CD8-positive, alpha-beta memory T cell (primary cell): ENCODE measurements at places on chromosomes 11 and 22. TPM values are rescaled to one million over a fixed set of nuclear protein-coding genes. Genes with fewer than 3 reads are reported as not detected.

DNA sequence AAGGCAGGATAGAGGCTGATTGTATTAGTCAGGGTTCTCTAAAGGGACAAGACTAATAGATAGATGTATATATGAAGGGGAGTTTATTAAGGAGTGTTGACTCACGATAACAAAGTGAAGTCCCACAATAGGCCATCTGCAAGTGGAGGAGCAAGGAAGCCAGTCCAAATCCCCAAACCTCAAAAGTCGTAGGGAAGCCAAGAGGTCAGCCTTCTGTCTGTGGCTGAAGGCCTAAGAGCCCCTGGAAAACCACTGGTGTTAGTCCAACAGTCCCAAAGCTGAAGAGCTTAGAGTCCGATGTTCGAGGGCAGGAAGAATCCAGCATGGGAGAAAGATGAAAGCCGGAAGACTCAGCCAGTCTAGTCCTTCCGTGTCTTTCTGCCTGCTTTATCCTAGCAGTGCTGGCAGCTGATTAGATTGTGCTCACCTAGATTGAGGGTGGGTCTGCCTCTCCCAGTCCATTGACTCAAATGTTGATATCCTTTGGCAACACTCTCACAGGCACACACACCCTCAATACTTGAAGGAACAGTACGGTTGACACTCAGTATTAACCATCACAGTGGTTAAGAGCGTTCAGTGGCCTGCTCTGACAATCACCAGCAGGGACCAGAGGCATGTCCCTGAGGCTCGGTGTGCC is 135.6 kb downstream of the CSNK2A3 start:
- no peak for DNase-seq

GRCh38 chr11:5626196-5626595 is 1.4 kb downstream of the TRIM34 start:
- no peak for DNase-seq

DNA sequence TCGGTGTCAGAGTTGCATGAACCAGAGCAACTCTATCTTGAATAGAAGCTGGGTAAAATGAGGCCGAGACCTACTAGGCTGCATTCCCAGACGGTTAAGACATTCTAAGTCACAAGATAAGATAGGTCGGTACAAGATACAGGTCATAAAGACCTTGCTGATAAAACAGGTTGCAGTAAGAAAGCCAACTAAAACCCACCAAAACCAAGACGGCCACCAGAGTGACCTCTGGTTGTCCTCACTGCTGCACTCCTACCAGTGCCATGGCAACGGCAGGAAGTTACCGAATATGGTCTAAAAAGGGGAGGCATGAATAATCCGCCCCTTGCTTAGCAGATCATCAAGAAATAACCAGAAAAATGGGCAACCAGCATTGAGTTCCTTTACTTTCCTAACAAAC is 2.4 kb upstream of the KAT5 start:
- no peak for DNase-seq

GRCh38 chr22:49788504-49788903 is 39.2 kb downstream of the BRD1 start:
- no peak for DNase-seq

PELI3 gene
- total RNA-seq = 6.6 TPM

GRCh38 chr11:8408151-8408941 is 144.7 kb upstream of the LMO1 start:
- DNase-seq = no peak

DNA sequence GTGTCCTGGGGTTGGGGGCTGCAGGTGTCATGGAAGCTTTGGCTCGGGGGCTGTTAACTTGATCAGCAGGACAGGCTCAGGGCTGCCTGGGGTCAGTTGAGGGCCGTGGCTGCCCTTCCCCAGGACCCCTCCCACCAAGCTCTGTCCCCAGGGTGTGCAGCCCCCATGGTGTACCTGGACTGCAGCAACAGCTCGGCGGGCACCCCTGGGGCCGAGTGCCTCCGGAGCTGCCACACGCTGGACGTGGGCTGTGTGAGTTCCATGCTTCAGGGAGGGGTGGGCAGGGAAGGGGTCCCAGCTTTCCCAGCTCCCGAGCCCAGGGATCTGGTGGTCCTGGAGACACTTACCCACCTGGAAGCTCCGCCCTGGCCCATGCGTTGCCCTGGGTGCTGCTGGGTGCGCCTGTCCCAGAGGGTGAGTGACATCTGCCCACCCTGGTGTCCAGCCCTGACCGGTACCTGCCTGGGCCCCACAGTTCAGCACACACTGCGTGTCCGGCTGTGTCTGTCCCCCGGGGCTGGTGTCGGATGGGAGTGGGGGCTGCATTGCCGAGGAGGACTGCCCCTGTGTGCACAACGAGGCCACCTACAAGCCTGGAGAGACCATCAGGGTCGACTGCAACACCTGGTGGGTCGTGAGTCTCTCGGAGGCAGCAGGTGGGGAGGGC is 11.3 kb downstream of the MUC5B start:
- DNase-seq = no peak

PCNX3 gene
- total RNA-seq = 53.1 TPM

GRCh38 chr11:58195939-58196338 is 7.1 kb downstream of the OR9Q2 start:
- no peak for DNase-seq

DNA sequence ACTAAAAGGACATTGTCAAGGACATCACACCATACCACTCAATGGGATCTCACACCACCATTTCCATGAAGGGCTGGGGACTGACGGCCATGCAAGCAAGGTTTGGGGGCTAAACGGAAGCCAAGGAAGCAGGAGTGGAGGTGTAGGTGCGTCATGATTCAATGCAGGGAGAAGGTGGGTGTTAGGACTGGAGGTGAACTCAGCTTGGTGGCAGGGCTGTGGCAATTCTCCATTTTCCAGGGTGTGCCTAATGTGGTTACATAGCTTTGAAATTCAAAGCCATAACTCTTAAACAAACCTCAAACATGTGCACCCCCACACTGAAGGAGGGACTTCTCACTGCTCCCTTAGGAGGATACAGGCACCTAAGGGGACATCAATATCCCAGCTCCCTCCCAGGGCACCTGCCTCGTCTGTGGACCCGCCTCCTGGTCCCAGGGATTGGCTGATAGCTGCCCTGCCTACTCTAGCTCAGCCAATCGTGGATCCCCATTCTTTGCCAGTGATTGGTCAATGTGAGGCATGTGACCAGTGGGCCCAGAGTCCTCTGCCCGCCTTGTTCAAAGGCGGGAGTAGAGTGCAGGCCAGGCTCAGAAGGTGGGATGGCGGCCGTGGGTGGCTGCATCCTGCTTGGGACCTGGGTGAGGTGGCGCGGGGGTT is 64.6 kb downstream of the CTTN start:
- no peak for DNase-seq

DNA sequence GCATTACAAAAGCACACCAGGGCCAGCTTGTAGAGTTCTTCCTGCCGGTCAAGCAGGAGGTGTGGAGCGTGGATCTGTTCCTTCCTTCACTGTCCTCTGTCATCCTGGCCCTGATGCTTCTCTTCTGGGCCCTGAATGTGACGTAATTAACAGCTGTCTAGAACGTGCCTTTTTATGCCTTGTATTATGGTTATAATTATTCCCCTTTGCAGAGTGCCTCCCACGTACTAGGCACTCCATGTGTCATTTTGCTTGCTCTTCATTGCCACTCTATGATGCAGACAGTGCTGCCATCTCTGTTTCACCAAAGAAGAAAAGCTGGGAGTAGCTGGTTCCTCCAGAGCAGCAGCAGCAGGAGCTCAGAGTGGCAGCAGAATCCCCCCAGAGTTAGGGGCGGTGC is 132.1 kb upstream of the TTC12 start:
- DNase-seq = no peak

MAFF gene
- total RNA-seq = 7.4 TPM

LRRC56 gene
- 2.1 TPM for total RNA-seq

DNA sequence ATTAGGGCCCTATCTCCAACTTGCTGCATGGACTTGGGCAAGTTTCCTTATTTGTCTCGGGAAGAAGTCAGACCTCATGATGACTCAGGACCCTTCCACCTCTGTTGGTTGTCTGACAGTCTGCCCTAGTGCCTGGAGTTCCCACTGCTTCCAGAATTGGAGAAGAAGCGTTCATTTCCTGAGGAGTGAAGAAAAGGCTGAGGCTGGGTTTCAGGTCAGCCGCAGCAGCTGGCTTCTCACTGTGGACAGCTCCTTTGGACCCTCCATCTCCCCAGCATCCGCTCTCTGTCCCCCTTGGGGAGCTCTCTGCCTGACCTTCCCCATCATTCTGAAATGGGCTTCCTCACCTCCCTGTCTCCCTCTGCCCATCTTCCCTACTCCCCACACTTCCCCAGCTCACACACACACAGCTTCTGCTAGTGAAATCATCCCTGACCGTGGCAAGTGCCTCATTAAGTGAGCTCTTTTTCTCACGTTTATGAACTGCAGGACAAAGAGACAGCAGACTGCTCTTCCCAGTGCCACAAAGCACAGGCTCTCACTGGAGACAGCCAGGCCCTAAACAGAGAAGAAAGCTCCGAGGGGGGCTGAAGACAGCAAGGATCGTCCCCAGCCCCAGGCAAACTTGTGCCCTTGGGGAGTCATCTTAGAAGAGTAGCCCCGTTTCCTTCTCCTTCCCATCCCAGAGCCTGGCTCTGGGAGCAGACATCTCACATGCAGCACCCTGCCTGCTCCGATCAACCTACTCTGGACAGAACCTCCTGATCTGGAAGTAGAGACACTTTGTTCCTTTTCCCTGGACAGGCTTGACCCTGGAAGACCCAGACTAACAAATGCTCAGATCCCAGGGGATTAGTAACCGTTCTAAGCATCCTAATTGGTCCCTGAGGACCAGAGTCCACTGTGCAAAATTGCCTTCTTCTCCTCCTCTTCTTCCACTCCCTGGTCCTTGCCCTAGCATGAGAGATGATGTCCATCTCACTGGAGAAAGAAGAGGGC is 157.9 kb downstream of the FEZ1 start:
- no peak for DNase-seq

GRCh38 chr11:2799881-2800654 is 85.5 kb downstream of the CDKN1C start:
- no peak for DNase-seq

GRCh38 chr22:33393432-33393831 is 335.3 kb upstream of the SYN3 start:
- DNase-seq = no peak

NRGN gene
- 6.4 TPM for total RNA-seq

- DNase-seq = no peak
Observed at GRCh38 chr11:80980227-80980626, 1539.4 kb upstream of the TENM4 start.

VWCE gene
- total RNA-seq = 12.4 TPM

DNA sequence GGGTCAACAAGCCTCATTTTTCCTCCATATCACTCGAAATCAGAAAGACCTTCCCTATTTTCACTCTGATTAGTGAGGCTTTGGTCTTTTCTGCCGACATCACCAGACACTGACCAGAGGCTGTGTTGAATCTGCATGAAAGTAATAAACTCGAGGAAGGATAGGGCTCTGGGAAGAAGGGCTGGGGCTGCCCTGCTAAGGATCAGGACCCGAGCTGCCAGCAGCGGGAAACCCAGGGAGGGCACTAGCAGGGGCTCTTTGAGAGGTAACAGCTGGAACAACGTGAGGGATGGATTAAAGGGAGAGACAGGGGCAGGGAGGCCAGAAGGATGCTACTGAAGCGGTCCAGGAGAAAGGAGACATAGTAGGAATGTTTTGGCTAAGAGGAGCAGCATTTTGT is 377.5 kb upstream of the NARS2 start:
- no peak for DNase-seq
